AG08396 (cell line): ENCODE measurements at places on chromosomes 3 and 15.

- DNase-seq: no peak
Measured at GRCh38 chr15:98324341-98324970, 323.9 kb upstream of the IGF1R start.

DNA sequence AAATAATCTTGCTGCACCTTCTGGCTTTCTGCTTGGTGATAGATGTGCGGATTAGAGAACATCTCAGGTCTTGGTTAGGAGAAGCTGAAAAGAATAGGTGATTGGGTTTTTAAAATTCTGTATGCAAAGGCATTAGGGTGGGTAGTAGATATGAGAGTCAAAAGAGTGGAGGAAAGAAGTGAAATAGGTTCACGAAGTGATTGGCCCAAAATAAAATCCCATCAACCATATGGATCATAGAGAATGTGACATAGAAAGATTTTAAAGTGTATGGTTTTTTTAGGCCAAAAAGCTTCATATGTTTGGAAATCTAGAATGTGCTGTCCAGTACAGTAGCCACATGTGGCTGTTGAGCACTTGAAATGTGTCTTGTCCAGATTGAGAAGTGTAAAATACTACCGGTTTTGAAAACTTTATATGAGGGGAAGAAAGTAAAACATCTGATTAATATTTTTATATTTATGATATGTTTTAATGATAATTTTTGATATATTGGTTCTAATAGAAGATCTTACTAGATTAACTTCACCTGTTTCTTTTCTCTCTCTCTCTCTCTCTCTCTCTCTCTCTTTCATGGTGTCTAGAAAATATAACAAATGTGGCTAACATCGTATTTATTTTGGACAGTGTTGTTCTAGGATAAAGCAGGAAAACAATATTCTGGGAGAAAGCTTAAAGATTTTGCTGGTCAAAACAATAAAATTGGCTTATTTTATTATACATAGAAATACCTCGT is 2.9 kb downstream of the MBNL1 start:
- DNase-seq: no peak

DNA sequence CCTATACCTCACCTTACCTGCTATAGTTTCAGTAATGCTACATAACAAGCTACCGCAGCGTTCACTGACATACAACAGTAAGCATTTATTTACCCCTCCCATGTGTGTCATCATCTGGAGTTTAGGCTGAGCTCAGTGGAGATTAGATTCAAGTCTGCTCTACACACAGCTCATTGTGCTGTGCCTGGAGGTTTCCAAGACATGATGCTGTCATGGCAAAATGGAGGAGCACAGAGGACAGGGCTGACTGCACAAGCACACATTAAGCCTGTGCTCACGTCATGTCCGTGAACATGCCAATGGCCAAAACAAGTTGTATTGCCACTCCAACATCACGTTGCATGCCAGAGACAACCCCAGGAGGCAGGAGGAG is 333.8 kb upstream of the TRIM42 start:
- no peak for DNase-seq

- peak; percentile 13 for DNase-seq
Measured at GRCh38 chr3:19149368-19149767, 1.1 kb downstream of the KCNH8 start.

DNA sequence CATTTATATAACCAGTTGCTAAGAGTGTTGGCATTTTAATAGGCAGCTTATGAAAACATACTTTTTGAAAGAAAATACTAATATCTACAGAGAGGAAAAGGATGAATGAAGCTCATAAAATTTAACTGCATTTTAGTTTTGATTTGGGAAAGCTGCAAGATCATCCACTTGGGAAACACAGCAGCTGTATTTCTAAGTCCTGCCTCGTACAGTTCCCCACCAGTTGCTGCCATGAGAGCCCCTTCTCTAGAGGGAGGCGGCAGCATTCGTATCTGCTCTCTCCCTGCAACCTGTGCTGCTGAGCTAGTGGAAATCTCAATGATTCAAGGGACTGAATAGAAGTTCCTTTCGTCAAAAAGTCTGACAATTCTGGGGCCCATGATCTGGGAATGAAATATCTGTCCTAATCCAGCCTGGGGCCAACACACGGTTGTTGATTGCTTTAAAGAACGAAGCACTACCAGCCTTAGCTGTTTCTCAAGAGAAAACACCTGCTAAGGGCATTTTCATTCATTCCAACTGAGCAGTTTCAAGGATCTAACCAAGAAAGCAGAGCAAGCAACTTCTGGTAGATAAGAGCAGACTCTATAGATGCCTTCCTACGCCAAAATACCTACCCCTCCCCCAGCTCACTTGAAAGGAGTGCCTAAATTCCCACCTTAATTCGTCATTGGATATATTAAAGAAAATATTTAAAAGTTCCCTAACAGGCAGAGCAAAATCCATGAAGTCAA is 223.7 kb downstream of the MAGI1 start:
- no peak for DNase-seq

- no peak for DNase-seq
Measured at GRCh38 chr3:131532645-131533044, 29.9 kb upstream of the MRPL3 start.

DNA sequence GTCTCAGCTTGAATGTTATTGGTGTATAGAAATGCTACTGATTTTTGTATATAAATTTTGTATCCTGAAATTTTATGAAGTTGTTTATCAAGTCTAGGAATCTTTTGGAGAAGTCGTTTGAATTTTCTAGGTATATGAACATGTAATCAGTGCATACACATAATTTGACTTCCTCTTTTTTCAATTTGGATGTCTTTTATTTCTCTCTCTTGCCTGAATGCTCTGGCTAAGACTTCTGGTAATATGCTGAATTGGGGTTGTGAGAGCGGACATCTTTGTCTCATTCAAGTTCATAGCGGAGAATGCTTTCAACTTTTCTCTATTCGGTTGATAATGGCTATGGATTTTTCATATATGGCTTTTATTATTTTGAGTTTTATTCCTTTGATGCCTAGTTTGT is 100.9 kb upstream of the MCTP2 start:
- DNase-seq: no peak

GRCh38 chr3:101556064-101556463 is 5.6 kb upstream of the TRMT10C start:
- DNase-seq: no peak

- DNase-seq: no peak
Measured at GRCh38 chr3:78140274-78140673, 1100.4 kb downstream of the ROBO2 start.

GRCh38 chr15:74863239-74864056 is 9.7 kb downstream of the SCAMP2 start:
- DNase-seq: no peak

GRCh38 chr15:98920091-98920880 is 87.3 kb downstream of the PGPEP1L start:
- DNase-seq: no peak

DNA sequence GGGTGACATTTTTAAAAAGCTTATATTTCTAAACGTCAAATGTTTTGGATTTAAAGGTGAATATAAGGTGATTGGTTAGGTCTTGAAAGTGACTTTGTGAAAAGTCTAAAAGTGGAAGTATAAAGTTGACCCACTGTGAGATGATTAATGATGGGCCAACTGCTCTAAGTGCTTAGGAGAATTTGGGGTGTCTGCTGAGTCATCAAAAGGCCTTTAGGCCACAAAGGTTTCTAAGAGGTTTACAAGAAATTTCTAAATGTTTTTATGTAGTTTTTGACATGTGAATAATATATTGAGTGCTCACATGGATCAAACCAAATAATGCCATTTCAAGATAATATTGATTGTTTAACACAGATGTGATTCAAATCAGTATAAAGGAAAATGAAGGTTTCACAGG is 39.2 kb upstream of the SLC2A2 start:
- DNase-seq: no peak

GRCh38 chr15:32959077-32959476 is 235.4 kb downstream of the FMN1 start:
- peak; percentile 35 for DNase-seq

DNA sequence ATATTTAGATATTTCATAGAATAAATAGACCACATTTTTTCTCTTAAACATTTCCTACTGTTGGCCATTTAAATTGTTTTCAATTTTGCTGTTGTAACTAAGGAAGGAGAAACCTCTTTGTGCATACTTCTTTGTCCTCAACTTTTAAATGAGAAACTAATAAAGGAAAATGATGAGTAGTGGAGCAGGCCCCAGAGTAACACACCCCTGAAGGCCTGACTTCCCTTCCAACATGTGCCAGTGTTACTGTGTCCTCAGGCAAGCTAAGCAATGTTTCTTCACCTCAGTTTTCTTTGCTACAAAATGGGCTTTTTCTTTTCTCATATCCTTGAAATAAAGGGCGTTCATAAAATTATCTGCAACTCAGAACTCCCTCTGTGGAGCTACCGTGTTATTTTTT is 53.7 kb downstream of the RPL22L1 start:
- no peak for DNase-seq

- DNase-seq: no peak
Measured at GRCh38 chr3:35760146-35760545, 120.8 kb downstream of the ARPP21 start.

- no peak for DNase-seq
Measured at GRCh38 chr15:34754674-34755418, at the start of gene GJD2. Gene GJD2 (minus strand): TSS chr15:34754998. CDS start chr15:34754488, 510 bp downstream.

- DNase-seq: no peak
Measured at GRCh38 chr3:64863226-64864212, 175.7 kb upstream of the ADAMTS9 start.

GRCh38 chr15:75733761-75734651 is 21.4 kb upstream of the CSPG4 start:
- DNase-seq: no peak

DNA sequence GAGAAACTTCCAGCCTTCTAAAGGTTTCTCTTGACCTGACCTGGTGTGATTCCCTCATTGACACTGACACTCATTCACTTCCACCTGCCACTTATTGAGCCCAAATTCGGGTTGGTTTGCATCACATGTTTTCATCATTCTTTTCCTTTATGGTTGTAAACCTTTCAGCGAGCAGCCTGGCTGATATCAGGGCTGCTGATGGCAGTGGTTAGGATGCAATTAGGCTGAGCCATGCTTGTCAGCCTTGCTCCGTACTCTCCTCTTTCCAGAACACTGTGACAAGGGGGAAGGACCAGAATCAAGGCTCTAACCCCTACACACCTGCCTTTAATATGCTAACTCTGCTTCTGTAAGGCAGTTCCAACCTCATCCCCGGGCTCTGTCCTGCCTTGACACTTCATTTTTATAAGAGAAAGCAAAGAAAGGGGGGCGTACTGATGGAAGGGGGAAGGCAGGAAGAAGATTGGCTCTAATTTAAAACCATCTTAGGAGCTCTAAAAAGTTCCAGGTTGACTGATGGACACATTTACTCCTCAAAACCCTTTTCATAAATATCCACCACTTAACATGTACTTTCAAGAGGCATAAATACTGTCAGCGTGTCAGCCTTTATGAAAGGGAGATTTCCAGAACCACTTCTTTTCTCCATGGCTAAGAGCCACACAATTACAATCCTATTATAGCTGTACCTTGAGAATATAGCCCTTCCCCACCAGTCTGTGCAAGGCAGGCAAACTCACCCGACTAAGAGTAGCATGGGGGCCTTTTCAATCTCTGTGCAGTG is 5.7 kb downstream of the NMNAT3 start:
- no peak for DNase-seq

GRCh38 chr3:127177226-127177625 is 15.7 kb upstream of the PRR23E start:
- DNase-seq: no peak

DNA sequence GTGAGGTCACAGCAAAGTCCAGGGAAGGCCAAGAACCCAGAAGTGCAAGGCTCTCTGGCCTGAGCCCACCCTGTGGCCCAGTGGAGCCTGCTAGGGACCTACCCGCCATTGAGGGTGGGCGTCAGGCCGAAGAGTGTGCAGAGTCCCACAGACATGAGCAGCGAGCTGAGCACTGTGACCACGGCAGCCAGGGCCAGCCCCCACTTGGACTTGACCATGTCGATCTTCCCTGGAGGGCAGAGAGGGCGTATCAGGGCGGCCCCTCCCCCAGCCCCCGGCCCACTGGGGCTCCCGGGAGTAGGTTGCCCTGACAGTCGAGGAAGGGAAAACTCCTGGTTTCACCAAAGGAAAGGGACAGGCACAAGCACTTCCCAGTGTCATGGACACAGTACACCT is 44.6 kb downstream of the PTPN23 start:
- DNase-seq: no peak

DNA sequence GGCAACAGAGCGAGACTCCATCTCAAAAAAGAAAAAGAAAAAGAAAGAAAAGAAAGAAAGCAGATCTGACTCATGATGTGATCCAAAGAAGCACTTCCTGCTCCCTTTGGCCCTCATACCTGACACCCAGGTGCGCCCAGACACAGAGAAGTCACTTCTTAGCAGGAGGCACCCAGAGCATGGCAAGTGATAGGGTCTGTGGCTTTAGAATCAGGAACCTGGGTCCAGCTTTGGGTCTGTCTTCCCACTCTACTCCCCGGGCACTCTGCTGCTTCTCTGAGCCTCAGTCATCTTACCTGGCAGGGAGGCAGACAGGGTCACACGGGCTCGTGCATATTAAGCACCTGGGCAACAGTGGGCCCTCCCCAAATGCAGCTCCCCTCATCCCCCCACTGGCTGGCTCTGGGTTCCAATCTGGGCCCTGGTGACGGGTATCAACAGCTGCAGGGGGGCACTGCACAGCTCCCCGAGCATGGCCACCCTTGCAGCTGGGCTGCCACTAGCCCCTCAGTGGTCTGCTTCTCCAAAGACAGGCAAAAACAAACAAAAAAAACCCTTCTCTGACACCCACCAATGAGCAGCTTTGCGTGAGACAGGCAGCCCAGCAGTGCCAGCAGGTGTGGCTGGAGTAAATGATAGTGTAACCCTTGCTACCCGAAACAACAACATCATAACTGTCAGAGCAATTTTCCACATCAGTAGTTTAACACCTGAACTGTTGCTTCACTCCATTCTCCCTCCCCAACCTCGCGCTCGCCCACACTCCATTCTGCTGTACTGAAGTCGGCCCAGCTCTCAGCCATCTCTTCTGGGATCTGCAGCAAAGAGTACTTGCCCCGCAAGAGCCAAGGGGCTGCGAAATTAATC is 99.8 kb downstream of the MEGF11 start:
- no peak for DNase-seq

DNA sequence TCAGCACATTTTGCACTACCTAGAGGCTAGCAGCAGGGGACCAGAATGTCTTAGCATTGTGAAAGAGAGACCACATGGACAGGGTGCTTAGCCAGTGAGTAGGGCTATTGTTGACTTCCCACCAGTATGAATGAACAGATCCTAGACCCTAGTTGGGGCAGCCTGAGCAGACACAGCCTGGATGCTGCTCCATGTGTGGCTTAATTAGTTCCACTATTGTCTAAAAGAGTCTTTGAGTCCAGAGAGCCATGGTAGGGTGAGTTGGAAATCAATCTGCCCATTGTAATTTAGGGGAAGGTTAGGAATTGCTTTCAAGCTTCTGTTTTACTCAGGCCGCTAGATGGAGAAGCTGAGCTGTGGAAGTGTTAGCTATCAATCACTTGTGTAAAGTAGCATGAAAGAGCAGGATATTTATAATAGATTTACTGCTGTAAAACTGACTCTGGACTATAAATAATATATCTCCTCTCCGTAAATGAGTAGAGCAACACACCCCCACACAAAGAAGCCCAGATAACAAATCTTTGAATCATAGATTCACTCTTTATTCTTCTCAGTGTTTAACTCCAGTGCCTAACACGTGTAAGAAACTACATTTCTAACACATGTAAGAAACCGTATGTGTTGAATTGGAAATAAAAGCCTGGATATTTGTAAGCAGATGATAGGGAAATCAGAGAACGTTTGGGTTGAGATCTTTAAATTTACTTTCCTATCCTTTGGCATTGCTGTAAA is 4.1 kb upstream of the GCSAM start:
- DNase-seq: no peak

GRCh38 chr3:101779047-101779821 is at the start of gene NXPE3:
Gene NXPE3 (plus strand): TSS chr3:101779211. CDS start chr3:101785597, 6,386 bp downstream.
- DNase-seq: peak; percentile 93
